ENCODE measurements at places on chromosomes 2 and 18.
A peak's percentile ranks its signal among the peaks of the same experiment; 100 is the strongest.

- no peak for DNase-seq
Observed at GRCh38 chr2:85445316-85446295, 27.1 kb downstream of the SH2D6 start.

DNA sequence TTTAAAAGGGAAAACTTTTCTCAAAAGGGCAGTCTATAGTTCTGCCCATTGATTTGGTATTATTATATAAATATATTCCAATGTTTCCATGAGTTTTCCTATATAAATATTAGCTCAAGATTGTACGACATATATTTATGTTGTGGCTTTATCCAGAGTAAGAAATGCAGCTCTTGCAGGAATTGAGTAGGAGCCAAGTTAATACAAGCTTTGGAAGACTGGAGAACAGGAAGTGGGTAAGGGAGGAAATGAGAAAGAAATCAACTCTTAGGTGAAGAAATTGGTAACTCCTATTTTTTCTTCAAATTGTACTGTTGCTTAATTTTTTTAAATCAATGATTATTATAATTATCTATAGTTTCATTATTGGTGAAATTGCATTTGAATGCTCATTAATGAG lies 105.4 kb upstream of the FAM117B start:
- no peak for DNase-seq

DNA sequence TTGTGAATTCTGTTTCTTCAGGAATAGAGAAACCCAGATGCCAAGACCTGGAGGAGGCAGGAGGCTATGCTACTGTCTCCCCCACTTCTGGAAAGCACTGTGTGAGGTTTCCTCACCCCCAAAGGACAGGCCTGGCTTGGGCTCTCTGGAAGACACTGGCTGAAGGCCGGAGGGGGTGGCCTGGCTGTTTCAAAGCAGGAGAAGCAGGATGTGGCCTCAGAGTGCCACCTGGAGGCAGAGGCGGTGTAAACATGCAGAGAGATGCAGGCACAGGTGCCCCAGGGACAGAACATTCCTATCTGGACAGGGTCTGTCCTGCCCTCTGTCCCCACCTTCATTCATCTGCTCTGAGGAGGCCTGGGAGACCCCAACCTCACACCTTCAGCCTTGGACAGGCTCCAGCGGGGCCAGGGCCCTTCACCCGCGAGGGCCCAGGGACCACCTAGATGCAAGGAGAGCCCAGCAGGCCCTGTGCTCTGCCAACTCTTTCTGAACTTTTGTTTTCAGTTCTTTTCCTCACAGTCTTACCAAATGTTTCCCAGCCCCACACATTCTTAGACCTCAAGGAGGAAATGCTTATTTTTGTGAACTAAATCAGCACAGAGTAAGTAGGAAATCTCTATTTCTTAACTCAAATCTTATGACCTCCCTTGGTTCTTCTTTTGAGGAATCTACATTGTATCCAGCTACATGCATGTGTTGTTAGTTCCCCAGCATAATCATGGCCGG lies 79.2 kb downstream of the LONRF2 start:
- DNase-seq, result no peak

GRCh38 chr18:49814147-49814499 lies 790 bp upstream of the ACAA2 start:
- DNase-seq, result peak; percentile 28

- DNase-seq, result no peak
Observed at GRCh38 chr2:71603851-71604725, 150.7 kb downstream of the DYSF start.

DNA sequence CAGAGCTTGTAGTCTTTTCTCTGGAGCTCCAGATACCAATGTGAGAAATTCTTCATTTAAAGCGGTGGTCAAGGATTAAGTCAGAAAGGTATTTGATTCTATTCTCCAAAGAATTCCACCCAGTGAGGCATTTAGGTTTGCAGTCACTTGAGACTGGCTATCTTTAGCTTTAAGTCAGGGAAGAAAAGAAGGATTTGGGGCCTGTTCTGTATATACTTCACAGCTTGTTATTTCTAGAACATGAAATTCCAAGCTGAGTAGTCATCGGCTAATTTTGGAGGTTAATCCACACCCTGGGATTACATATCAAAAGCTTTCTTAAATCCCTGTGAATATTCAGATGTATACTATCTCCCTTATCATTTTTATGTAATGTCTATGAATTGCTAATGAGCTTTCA lies 39.4 kb downstream of the MYOM1 start:
- DNase-seq, result no peak

- no peak for DNase-seq
Observed at GRCh38 chr2:199811346-199811745, 39.6 kb downstream of the FTCDNL1 start.

- DNase-seq, result no peak
Observed at GRCh38 chr2:146633159-146633558, 1211.7 kb upstream of the ACVR2A start.

- DNase-seq, result no peak
Observed at GRCh38 chr2:223093436-223094241, 41.6 kb downstream of the KCNE4 start.

DNA sequence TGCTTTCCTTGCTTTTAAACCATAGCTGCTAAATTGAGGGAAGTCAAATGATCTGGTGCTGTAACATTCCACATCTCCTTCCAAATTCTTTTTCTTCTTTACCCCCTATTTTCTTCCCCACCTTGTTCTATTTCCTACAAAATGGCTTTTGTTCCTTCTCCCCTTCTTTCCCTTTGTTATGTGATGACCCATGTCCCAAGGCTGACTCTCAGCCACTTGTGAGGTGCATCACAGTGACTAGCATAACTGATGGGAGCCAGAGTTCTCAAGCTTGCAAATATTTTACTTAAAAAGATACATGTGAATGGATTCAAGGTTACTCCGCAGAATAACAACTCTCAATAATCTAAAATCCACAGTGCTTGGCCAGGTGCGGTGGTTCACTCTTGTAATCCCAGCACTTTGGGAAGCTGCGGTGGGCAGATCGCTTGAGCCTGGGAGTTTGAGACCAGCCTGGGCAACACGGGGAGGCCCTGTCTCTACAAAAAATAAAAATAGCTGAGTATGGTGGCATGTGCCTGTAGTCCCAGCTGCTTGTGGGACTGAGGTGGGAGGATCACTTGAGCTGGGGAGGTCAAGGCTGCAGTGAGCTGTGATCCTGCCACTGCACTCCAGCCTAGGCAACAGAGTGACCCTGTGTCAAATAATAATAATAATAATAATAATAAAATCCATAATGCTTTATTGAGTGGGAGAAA lies 100.1 kb upstream of the CERS6 start:
- DNase-seq, result no peak

DNA sequence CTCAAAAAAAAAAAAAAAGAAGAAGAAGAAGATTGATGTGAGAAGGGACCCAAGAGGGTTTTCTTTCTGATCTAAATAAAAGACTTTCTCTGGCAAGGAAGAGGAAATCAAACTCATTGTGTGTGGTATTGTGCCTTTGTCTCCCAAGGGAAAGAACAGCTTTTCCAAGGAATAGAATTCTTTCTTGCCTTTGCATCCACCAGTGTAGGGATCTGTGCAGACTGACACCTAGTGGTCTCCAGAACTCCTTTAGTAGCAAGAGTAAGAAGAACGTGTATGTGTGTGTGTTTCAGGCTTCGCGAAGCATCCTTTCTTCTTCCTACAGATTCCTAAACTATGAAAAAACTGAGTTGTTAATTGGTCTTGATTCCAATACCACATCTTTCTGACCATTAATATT lies 33.5 kb upstream of the CRIM1 start:
- no peak for DNase-seq

DNA sequence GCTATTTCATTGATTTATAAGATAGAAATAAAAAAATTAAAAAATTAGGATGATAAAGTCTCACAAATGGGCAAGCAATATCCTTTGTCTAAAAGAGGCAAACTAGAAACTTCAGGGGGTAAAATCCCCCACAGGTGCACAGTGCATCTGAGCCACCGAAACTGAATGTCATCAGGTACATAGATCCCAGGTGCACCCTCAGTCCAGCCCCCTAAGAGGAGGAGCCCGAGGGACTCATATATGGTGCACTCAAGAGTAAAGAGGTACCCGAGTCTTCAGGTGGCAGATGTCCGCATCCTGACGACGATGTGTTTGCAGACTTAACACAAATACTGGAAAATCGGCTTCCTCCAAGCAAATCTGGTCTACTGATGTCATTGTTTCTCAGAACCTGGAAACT lies 11.3 kb downstream of the QPCT start:
- no peak for DNase-seq

DNA sequence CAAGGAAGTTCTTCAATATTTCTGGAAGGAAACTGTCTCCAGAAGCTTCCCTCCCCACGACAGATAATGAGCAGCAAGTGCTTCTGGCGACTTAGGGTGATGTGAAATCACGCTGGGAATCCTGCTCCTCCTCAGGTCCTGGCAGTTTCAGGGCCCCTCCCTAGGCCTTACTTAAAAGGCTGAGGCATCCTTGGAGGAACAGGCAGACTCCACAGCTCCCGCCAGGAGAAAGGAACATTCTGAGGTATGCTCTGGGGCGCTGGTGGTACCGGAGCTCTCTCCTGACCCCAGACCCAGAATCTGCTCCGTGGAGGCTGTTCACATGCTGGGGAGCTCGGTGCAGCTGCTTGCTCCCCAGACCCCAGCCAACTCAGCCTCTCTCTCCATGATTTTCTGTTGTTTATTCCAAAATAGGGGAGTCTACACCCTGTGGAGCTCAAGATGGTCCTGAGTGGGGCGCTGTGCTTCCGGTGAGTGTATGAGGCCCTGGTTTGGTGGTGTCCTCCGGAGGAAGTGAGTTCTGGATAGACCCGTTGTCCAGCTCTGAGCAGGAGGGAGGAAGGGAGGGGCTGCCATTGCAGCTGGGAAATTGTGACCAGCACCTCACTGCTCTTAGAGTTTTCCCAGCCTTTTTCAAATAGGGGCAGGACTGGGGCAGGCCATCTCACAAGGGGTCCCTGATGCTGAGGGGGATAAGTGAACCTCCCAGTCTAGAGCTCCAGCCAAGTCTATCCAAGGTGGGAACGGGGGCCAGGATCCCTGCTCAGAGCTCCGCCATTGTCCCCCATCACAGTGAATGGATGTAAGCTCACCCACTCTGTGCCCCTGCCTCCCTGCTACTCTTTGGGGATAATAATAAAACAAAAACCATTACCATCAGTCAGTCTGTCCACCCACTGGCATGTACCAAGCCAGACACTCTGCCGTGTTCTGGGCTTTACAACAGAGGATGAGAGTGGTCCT lies at the start of gene IL36RN:
IL36RN (plus strand) TSS at position 201 of the 963 bp plus-strand sequence; CDS start at position 442, 241 bp downstream.
- no peak for DNase-seq

DNA sequence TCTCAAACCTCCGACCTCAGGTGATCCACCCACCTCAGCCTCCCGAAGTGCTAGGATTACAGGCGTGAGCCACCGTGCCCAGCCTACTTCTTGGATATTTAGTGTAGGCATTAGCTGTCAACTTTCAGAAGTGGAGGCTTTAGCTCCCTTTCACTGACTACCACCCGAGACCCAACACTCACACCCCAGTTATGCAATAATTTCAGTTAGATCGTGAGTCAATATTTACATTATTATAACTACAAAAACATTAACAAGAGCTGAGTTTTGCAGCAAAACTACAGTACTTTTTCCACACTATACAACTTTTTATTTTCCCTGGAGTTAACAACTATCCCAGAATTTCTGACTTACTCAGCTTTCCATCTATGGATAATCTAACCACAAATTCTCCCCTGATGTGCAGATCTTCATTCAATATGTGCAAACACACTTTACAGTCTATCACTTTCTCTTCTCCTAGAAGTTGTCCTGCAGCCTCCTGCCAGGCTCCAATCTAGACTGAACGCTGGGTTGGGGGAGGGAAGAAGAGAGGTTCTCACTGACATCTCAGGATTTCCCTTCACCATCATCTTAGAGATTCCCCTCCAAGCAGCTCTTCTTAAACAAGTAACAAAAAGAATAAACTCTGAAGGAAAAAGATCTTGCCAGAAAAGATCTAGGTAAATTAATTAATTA lies 10.1 kb downstream of the TBC1D8 start:
- DNase-seq, result no peak
